Activated naive CD4-positive, alpha-beta T cell treated with anti-CD3 and anti-CD28 coated beads for 36 hours (primary cell): ENCODE measurements at places on chromosomes 12 and 14. TPM values are rescaled to one million over a fixed set of nuclear protein-coding genes. Genes with fewer than 3 reads are reported as not detected.

DNA sequence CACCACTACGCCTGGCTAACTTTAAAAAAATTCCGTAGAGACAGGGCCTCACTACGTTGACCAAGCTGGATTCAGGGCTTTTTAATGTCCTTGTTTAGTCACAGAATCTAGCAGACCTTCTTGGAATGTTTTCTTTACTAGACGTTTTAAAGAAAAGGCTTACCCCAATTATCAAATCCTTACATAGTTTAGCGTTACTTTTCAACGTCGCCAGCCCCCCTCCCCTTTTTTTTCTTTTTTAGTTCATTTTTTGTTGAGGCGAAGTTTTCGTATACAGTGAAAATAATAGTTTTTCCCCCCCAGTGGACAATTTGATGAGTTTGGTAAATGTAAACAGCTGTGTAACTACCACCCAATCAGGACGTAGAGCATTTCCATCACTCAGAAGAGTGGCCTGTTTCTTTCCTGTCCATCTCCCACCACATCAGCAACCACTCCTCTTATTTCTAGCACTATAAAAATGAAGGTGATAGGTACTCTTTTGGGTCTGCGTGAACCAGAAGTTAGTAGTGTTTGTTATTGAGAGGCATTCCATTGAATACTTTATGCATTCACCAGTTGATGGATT is 753 bp upstream of the DLGAP5 start:
- H3K4me1 ChIP-seq: peaks cover 26% of the 10 kb centered on the region
- peaks cover 2% of the 10 kb centered on the region for H3K27me3 ChIP-seq

DNA sequence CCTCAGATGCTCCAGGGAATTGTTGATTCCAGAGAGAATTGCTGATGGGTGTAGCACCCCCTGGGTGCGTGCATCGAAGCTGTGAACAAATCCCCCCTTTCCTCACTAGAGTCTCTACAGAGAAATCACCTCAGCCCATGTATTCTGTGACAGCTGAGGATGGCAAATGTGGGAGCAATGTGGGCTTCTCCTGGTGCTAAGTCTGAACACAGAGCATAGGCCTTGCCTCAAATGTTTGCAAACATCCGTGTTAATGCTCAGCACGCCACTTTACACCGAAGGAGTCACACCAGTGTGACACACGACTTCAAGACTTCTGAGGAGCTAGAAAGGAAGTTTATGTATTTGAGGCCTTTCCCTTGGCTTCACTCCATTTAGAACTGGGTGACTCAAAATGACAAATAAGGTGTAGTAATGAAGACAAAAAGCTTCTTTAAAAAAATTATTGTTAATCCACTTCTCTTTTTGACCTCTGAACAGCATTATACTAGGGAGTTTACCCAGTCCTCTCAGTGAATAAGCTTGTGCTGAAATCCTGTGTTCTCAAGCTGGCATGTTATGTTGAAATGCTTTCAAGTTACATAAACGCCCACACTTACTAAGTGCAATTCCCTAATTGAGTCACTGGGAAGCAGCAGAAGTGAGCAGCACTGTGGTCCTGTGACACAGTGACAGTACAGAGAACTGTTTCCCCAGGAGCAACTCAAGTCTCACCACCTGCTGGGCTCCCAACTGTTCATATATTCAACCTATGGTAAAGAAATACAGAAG is 92.9 kb downstream of the FAR2 start:
- peak; percentile 54 for DNase-seq
- H3K4me1 ChIP-seq: peaks cover 16% of the 10 kb centered on the region
- no peak overlapping the region for H3K4me3 ChIP-seq
- no peak overlapping the region for H3K27ac ChIP-seq

DNA sequence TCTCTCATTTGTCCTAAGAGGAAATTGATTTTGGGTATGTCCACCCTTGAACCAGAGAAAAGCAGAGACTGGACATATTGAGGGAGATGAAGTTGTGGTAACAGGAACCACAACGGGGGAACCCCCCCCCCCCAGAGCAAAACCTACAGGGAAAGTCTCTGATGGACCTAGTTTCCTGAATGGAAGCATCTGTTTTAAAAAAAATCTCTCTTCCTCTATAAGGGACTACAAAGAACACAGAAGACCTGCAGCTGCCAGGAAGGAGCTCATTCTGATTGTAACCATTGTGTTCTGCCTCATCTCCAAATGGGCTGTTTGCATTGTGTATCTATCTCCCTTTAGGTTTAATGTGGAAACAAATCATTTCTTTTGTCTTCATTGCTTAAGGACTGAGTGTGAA is 13.4 kb downstream of the C1S start:
- H3K27ac ChIP-seq: no peak overlapping the region
- no peak for DNase-seq
- H3K4me1 ChIP-seq: peaks cover 2% of the 10 kb centered on the region
- no peaks in the 10 kb centered on the region for H3K36me3 ChIP-seq

GRCh38 chr12:108479364-108480070 is 35.6 kb upstream of the FICD start:
- no peaks in the 10 kb centered on the region for H3K4me1 ChIP-seq
- DNase-seq: no peak
- no peaks in the 10 kb centered on the region for H3K36me3 ChIP-seq
- peaks cover 9% of the 10 kb centered on the region for H3K27me3 ChIP-seq

GRCh38 chr12:51590347-51591015 is 552 bp upstream of the SCN8A start:
- H3K4me3 ChIP-seq: peak overlapping the region; percentile 80
- no peaks in the 10 kb centered on the region for H3K36me3 ChIP-seq
- peaks cover 12% of the 10 kb centered on the region for H3K4me1 ChIP-seq
- peak; percentile 76 for DNase-seq
- H3K27ac ChIP-seq: no peak overlapping the region

GRCh38 chr14:68285421-68286179 is 466.0 kb downstream of the RAD51B start:
- peaks cover 75% of the 10 kb centered on the region for H3K4me1 ChIP-seq
- no peaks in the 10 kb centered on the region for H3K36me3 ChIP-seq
- DNase-seq: peak; percentile 79
- H3K27ac ChIP-seq: peak overlapping the region; percentile 70
- H3K27me3 ChIP-seq: no peaks in the 10 kb centered on the region

DNA sequence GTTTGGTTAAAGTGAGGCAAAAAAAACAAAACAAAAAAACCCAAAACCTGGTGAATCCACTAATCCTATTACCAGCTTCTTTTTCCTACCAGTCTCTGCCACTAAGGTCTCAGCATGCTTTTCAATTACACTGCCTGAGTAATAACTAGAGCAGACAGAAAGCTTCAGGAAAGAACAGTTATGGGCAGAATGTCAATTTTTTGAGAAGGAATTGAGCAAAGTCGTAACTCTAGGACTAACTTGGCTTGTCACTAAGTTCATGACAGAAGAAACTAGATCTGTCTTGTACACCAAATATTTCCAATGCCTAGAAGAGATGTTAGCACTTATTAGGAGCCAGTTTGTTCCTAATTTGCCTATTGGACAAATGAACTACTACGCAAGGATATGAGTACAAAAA is 148.8 kb upstream of the CNOT2 start:
- DNase-seq: no peak
- H3K27ac ChIP-seq: no peak overlapping the region
- peaks cover 2% of the 10 kb centered on the region for H3K27me3 ChIP-seq
- no peaks in the 10 kb centered on the region for H3K36me3 ChIP-seq

Gene KRT86
- 0.15 TPM for total RNA-seq

Gene DHH
- not detected for total RNA-seq
